Body of pancreas (tissue), 4 donors: ENCODE measurements at places on chromosomes 16 and 17. TPM values are rescaled to one million over a fixed set of nuclear protein-coding genes. Genes with fewer than 3 reads are reported as not detected.

Gene EFNB3
- total RNA-seq, result 0.78 TPM

Gene SYNGR3
- total RNA-seq, result 1.6 TPM

Gene NBR1
- 16.2 TPM for total RNA-seq

Gene SHCBP1
- not detected for total RNA-seq

Gene NPB
- total RNA-seq, result 0.66 TPM

Gene C16orf46
- 0.33 TPM for total RNA-seq

Gene NPIPA5
- total RNA-seq, result 6.5 TPM

Gene GINS2
- 0.33 TPM for total RNA-seq

DNA sequence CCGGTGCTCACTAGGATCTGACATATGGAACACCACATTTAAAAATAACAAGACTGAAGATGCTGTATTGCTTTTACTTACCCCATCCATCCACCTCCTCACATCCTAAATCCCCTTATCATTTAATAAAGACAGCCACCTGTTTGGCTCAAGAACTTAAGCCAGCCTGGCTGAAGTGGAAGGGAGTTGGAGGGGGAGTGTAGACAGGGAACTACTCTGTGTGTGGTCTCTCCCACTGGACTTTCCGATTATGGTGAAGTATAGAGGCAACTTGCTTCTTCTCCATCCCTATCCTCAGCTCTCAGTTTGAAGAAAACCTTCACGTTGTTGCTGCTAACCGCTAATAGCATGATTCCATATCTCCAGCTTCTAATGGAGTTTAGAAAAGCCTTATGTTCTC lies 313.4 kb downstream of the CDH11 start:
- no peaks in the 10 kb centered on the region for H3K4me1 ChIP-seq
- H3K4me3 ChIP-seq, result no peak overlapping the region
- no peaks in the 10 kb centered on the region for H3K36me3 ChIP-seq
- DNase-seq, result no peak

- DNase-seq, result no peak
- H3K36me3 ChIP-seq, result no peaks in the 10 kb centered on the region
- no peak overlapping the region for H3K27ac ChIP-seq
- no peaks in the 10 kb centered on the region for H3K27me3 ChIP-seq
- no peak overlapping the region for H3K4me3 ChIP-seq
- no peaks in the 10 kb centered on the region for H3K4me1 ChIP-seq
These were observed 141.8 kb downstream of the KATNIP start for GRCh38 chr16:27691721-27692120.

DNA sequence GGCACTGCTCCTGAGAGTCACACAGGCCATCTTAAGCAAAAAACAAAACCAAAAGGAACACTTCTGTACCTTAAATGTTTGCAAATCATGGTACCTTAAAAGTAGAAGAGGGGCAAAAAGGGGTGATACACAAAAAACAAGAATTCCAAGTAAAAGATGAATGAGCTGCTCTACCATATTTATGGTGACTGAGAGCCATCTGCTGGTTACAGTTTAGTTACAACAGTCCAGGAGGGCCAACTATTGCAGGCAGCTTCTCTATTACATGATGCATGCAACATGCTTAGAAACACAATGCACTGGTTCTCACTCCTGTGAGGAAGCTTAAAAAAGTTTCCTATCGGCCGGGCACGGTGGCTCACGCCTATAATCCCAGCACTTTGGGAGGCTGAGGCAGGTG lies 53.5 kb downstream of the STX8 start:
- no peak overlapping the region for H3K4me3 ChIP-seq
- H3K36me3 ChIP-seq, result no peaks in the 10 kb centered on the region
- DNase-seq, result no peak
- H3K27ac ChIP-seq, result no peak overlapping the region

DNA sequence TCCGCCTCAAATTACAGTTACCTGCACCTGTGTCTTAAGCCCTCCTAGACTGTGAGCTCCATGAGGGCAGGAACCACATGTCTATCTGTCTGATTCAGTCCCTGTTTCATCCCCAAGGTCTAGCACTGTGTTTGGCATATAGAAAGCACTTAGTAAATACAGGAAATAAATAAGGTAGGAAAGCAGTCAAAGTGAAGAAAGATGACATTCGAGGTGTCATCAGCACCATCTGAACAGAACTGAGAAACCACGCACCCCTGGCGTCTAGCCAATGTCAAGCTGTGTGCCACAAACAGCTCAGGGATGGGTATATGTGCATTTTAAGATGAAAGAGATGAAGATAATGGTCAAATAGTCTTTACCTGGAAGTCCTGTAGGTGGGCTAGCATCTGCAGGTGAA lies 79.6 kb upstream of the ATP2A3 start:
- no peak overlapping the region for H3K4me3 ChIP-seq
- H3K4me1 ChIP-seq, result no peaks in the 10 kb centered on the region
- no peak for DNase-seq
- H3K27me3 ChIP-seq, result no peaks in the 10 kb centered on the region
- H3K36me3 ChIP-seq, result peaks cover 1% of the 10 kb centered on the region

GRCh38 chr16:19386525-19386924 lies 31.2 kb upstream of the TMC5 start:
- H3K27ac ChIP-seq, result no peak overlapping the region
- H3K4me1 ChIP-seq, result peaks cover 26% of the 10 kb centered on the region
- no peak for DNase-seq
- no peaks in the 10 kb centered on the region for H3K36me3 ChIP-seq
- H3K4me3 ChIP-seq, result no peak overlapping the region
- no peaks in the 10 kb centered on the region for H3K27me3 ChIP-seq

DNA sequence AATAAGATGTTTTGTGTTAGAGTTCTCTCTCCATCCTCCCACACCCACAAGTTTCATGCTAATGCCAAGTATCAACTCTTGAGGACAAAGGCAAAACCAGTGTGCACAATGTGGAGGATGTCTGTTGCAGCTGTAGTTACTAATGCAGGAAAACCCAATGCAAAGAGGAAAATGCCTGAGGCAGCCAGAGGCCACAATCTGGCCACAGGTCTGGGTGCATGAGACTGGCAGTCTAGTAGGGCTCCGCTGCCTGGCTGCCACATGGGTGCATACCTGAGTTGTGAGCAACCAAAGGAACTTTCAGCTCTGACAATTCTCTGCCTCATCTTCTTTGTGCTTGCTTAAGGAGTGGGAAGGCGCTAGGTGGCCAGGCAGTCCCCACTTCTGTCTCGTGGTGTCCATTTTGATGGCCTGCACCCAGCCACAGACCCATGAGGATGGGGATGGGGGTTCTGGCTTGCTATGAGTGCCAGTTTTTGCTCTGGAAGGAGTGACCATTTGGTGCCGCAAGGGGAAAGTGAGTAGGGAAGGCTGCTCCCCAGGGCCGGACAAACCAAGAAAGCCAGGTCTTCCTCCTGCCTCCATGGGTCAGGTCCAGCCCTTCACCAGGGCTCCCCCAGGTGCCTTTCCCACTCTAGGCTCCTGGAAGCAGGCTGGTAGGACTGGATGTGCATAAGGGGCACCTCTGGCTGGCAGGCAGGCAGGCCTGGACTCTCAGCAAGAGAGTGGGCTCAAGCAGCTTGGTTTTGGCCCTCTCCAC lies 4.2 kb upstream of the GFOD2 start:
- H3K27me3 ChIP-seq, result no peaks in the 10 kb centered on the region
- H3K4me3 ChIP-seq, result no peak overlapping the region
- peaks cover 6% of the 10 kb centered on the region for H3K36me3 ChIP-seq
- DNase-seq, result no peak
- peaks cover 11% of the 10 kb centered on the region for H3K4me1 ChIP-seq
- no peak overlapping the region for H3K27ac ChIP-seq

DNA sequence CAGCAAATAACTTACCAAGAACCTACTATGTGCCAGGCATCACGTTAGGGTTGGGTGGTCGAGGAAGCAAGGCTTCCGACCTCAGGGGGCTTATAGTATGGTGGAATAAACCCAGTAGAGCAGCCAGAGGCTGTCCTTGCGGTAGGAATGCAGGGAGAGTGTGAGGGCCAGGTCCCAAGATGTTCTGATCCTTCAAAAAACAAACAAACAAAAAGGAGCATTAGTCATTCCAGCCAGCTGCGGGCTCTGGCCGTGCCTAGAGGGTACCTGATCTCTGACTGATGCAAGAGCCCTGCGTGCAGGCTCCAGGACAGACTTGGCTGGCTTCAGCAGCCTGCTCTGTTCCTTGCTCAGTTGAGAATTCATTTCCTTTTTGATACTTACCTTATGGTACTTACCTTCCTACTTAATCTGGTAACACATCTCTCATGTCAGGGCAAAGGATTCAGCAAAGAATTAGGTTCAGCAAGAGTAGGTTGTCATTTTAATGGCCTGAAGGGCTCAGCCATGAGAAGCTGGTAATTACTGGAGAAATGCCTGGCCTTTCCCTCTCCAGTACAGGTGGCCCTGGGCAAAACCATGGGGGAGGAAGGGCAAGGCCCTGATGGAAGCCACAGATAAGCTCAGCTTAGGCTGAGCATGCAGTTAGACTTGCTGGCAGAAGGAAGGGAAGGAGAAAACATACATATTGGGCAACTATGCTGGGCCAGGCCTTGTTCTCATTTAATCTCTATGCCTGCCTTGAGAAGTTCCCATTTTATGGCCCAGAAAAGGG lies 18.4 kb downstream of the CYB5D2 start:
- no peak for DNase-seq
- H3K36me3 ChIP-seq, result no peaks in the 10 kb centered on the region
- H3K27ac ChIP-seq, result no peak overlapping the region
- no peaks in the 10 kb centered on the region for H3K27me3 ChIP-seq
- no peaks in the 10 kb centered on the region for H3K4me1 ChIP-seq

DNA sequence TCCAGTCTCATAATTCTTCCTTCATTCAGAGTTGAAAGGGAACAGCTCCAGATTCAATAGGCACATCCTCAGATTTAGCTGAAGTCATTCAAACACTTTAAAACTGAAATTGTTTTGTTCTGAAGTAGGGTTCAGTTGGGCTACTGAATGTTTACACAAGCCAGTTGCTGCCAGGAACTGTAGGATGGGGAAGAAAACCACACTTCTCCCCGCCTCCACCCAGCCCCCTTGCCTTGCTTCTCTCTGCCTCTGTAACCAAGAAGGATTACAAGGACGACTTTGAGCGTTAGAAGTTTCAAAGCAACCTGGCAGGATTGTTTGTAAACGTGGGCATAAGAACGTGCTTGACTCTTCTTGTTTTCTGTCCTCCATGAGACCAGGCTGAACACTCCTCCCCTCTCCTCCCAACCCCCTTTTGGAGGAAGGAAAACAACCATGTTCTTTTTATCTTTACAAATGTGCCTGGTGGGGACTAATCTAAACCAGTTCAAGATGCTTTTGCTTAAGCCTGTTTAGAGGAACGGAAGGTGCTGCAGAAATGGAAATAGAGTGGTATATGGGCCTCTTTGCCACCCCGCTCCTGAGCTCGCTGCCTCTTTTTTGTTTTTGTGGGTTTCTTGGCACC lies 287.9 kb downstream of the FTO start:
- H3K4me3 ChIP-seq, result no peak overlapping the region
- no peaks in the 10 kb centered on the region for H3K27me3 ChIP-seq
- peaks cover 19% of the 10 kb centered on the region for H3K4me1 ChIP-seq
